ENCODE measurements at places on chromosomes 7 and 10. TPM values are rescaled to one million over a fixed set of nuclear protein-coding genes. Genes with fewer than 3 reads are reported as not detected.

GRCh38 chr7:11710377-11710776 lies 121.6 kb downstream of the THSD7A start:
- no peak for DNase-seq

- no peak for DNase-seq
These were observed 87.8 kb upstream of the DUSP5 start for GRCh38 chr10:110409926-110410325.

DNA sequence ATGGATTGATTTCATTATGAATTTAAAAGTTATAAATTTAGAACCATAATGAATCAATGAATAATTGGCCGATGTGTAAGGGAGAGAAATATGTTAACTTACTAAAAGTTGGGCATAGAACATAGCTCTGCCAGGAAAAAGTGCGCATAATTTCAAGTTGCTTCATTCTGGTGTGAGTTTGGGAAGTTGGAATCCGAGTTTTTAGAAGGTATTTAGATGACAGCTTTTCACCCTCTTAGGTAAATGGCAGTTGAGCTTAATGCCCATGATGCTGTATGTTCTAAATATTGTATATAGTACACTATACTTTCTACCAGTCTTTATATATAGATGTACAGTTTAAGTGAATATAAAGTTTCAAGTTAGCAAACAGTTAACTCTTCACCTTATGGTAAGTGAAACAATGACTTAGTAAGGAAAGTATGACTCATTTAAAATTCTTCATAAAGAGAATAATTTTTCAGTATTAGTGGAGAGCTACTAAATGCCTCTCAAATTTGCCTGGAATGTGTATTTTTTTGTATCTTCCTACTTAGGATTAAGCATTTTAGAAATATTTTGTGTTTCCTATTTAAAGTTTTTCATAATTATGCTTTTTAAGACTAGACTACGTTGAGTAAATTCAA lies 1.6 kb downstream of the C1GALT1 start:
- DNase-seq, result no peak

GRCh38 chr7:14698239-14698638 lies 204.3 kb downstream of the DGKB start:
- peak; percentile 23 for DNase-seq

GRCh38 chr7:150439967-150440366 lies 10.5 kb upstream of the GIMAP8 start:
- DNase-seq, result no peak

DNA sequence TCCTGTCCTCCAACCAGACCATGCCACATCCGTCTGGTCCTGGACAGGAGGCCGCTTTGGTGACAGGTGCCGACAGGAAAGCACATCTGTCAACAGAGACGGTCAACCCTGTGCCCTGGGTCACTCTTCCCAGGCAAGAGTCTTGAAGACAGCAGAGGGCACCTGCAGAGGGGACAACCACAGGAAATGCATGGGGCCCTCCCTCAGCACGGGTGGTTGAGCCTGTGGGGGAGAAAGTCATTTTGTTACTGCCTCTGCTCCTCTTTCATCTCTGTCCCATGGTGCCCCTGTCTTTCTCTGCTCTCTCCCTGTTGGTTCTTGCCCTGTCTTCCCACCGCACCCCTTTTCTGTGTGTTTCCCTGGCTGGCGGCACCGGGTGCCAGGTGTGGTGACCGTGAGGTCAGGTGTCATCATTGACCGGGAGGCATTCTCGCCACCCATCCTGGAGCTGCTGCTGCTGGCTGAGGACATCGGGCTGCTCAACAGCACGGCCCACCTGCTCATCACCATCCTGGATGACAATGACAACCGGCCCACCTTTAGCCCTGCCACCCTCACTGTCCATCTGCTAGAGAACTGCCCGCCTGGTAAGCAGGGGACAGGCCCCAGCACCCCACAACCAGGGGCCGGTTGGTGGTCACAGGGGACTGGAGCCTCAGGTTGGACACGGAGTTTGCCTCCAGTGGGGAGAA lies 17.6 kb upstream of the VSIR start:
- DNase-seq, result no peak

GRCh38 chr10:80408242-80409101 lies at the start of gene PRXL2A:
Gene PRXL2A, plus strand, starts transcription at chr10:80408551. Its CDS starts 11,917 bp downstream, at chr10:80420468.
- peak; percentile 81 for DNase-seq

GRCh38 chr7:73851410-73852338 lies 9.3 kb upstream of the TMEM270 start:
- DNase-seq, result no peak

DNA sequence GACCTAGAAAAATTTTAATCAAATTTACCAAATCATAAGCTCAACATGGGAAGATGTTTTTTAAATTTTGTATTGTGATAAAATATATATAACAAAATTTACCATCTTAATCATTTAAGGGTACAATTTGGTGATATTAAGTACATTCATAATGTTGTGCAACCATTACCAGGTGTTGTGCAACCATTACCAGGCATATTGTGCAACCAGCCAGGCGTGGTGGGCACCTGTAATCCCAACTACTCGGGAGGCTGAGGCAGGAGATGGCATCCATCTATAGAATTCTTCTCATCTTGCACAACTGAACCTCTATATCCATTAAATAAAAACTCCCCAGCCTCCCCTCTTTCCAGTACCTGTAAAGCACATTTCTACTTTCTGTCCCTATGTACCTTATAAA lies 124.5 kb upstream of the SLC13A1 start:
- no peak for DNase-seq

- DNase-seq, result no peak
These were observed 340.8 kb upstream of the PODXL start for GRCh38 chr7:131897016-131897789.

- DNase-seq, result peak; percentile 88
These were observed 116.6 kb downstream of the RAB18 start for GRCh38 chr10:27620430-27621397.

DNA sequence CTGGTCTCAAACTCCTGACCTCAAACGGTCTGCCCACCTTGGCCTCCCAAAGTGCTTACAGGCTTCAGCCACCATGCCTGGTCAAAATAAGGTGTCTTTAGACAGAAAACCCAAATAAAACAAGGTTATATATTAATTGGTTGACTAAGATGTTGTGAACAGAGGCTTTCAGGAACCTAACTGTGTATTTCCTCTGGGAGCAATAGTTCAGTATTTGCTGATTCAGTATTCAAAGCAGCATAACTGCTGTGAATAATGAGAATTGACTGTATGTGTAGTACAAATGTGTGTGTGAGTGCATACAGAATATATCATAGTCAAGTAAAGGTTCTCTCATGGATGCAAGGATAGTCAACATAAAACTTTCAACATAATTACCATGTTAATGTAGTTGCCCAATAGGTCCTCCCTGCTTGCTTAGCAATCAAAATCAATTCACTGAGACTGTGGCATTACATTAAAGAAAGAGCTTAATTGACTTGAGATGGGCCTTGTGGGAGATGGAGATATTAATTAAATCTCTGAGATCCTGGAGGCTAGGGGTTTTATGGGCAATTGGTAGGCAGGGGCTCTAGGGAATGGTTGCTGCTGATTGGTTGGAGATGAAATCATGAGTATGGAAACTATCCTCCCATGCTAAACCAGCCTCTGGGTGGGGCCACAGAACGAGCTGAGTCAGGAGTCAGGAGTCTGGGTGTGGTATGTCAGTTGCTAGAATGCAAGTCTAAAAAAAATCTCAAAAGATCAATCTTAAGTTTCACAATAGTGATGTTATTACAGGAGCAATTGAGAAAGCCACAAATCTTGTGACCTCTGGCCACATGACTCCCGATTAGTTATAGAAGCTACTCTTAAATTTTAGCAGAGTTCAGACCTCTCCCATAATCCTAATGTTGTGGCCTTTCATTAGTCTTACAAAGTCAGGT lies 162.7 kb downstream of the AKR1D1 start:
- no peak for DNase-seq

Gene PPP1R17
- polyA plus RNA-seq, result not detected

Gene MLXIPL
- polyA plus RNA-seq, result 1.7 TPM

Gene GNAT3
- polyA plus RNA-seq, result not detected

Gene HMX3
- not detected for polyA plus RNA-seq

Gene GRM3
- 0.14 TPM for polyA plus RNA-seq

Gene AOAH
- 4.5 TPM for polyA plus RNA-seq

Gene ADAMTS14
- 24.6 TPM for polyA plus RNA-seq
